ENCODE measurements at places on chromosomes 7 and 10.

DNA sequence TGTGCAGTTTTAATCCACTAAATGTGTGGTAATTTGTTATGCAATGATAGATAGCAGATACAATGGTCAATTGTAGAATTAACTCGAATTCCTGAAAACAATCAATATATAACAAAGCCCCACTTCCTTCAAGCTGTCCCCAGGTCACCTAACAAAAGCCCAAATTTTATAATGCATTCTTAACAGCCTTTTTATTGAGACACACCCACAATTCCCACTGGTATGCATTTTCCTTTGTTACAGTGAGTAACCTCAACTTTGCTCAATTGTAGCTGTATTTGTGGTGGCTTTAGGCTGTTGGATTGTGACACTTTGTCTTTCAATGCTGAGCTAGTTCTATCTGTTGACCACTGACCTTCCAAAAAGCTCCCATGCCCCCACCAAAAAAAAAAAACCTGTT lies 279.8 kb upstream of the CACNA2D1 start:
- DNase-seq: no peak

DNA sequence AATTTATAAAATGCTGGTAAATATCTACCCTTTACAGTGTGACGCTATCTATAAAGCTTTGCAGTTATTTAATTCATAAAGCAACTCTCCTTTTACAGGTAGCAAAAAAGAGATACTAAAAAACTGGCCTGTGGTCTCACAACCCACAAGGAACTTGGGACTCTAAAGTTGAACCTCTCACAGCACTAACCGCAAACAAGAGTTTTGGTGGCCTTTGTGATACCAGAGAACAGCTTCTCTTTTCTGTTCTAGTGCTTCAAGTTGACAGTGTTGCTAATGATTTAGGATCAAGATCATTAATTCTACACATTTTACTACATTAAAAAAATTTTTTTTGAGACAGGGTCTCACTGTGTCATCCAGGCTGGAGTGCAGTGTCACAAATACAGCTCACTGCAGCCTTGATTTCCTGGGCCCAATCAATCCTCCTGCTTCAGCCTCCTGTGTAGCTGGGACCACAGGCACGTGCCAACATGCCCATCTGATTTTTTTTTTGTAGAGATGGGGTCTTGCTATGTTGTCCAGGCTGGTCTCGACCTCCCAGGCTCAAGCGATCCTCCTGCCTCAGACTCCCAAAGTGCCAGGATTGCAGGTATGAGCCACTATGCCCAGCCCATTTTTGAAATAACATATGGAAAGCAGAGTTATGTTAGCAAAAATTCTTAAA lies 56.0 kb upstream of the ST8SIA6 start:
- no peak for DNase-seq

DNA sequence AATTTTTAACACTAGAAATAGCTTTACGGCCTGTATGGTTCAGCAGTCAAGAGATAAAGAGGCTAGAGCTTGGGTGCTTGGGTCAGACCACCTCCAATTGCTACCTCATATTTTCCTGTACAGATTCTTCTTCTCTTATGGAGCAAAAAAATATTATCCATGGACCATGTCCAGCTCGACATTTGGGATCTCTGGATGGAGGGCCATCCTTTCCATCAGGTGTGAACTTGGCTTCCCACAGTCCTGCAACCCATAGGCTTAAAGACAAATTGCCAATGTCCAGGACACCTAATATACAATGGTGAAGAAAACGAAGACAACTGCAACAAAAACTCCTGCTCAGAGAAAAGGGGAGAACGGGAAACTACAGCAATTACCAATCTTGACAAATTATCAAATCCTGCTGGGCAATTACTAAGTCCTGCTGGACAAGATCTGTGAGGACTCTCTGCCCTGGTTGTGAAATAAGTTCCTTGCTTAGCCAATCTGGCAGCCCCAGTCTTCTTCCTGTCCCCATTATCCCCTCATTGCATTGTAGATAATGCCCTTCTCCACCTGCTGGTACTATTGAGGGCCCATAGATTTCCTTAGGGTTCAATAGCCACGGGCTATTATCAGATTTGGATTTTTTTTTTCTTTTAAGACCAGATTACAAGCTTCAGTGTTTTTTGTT lies 42.0 kb upstream of the BRAF start:
- no peak for DNase-seq

DNA sequence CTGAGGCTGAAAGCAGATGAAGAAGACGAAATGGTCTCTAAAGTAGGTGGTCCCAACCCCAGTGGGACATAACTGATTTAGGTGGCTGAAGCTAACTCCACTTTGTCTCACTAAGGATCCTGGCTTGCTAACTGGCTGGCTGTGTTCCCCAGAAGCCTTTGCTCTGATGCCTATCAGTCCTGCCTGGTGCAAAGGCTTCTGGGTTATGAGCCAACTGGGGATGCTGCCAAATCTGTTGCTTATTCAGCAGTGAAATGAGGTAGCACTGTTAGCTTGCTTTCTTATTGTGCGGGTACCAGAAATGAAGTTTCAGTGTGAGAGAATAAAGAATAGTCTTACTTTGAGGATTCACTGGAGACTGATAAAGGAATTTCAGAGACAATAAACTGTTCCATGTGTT lies 18.1 kb downstream of the PRKG1 start:
- DNase-seq: no peak

DNA sequence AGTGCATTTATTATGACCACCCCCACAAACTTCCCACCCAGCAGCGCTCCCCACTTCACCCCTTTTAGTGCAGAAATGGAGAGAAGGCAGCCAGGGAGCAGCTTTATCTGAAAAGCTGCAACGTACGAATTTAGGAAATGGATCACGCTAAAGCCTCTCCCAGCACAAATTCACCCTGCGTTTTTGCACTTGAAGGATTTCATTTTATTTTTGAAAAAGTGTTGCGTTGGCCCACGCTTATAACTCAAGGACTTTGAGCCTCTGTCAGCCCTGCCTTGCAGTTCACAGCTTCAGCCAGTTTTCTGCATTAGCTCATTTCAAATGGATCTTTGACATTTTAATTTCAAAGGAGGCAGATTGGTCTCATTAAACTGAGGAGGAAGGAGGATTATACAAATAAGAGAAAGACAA lies 556.1 kb downstream of the KCNMA1 start:
- DNase-seq: no peak

DNA sequence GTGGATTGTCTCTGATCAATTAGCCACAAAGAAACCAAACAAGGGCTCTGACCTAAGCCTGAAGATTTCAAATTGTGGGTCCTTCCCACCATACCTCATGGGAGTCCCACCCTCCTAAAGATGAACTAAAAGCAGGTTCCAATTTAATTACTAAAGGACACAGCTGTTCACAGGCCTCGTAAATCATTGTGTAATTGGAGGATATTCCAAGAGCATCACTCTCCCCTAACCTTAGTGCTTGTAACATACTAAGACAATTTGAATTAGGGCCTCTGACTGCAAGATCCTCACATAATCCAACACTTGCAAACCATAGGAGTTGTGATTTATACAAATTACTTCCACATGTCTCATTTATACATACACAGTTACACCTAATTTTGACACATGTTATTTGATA lies 44.4 kb downstream of the FOXI2 start:
- no peak for DNase-seq

GRCh38 chr10:132578287-132578951 lies 40.8 kb downstream of the INPP5A start:
- DNase-seq: no peak

GRCh38 chr10:124558339-124559321 lies 97.0 kb downstream of the LHPP start:
- no peak for DNase-seq

DNA sequence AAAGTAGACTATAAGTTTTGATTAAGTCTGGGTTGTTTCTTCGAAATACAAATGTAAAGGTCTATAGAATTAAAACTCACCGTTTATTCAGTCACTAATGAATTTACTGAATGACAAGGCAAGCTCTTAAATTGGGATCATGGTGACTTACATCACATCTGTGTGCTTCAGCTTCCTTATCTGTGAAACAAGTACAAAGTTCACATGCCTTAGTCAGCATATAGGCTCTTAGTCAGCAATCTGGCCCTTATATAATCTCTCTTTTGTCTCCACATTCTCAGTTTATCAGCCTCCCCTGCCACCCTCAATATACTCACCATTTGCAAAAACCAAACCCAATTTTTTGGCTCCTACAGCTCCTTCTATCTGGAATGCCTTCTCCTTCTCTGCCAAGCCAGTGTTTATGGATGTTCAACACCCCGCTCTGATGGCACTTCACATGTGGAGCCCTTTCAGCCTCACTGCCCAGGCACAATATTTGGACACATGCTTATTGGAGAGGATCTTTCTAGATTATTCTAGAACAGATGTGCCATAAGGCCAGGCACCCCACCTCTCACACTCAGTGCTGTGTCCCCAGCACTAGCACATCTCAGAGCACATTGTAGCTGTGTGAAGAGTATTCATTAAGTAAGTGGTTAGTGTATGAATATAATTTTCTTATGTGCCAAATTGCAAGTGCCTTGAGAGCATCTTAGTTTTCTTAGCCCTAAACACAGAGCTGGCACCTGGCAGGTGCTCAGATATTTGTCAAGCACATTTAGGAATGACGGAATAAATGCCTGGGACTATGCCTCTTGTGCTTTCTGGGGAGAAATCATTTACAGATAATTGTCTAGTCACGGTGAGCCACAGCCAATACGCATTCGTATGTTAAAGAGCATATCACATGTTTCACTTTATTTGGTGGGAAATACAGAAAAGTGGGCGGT lies 9.8 kb upstream of the LAMB1 start:
- no peak for DNase-seq
